Head of caudate nucleus (tissue), 42 donors: ENCODE measurements at places on chromosomes 1 and 21.

- peak; percentile 22 for DNase-seq
Observed at GRCh38 chr1:214280386-214281020, 456 bp upstream of the SMYD2 start.

DNA sequence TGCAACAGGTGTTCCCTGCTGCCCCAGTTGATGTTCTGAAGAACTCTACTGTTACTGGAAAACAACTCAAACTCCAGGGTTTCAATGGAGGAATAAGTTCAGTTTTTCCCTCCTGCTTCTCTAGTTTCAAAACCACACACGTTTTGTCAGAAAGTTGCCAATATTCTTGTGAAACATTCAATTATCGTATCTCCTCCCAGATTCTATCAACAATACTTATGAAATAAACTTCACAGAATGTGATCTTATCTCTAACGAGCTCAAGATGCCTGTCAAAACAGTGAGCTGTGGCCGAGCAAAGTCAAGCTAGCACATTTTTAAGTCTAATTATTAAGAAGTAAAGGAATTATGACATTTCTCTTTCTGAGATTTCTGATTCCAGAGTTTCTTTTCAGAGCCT, 4.7 kb downstream of the OR2B11 start:
- DNase-seq = no peak

GRCh38 chr1:78101514-78101913, 55.7 kb downstream of the GIPC2 start:
- DNase-seq = no peak

GRCh38 chr1:111723871-111724270, 15.3 kb downstream of the INKA2 start:
- DNase-seq = no peak

- no peak for DNase-seq
Observed at GRCh38 chr1:86430376-86430775, 6.4 kb downstream of the CLCA2 start.

DNA sequence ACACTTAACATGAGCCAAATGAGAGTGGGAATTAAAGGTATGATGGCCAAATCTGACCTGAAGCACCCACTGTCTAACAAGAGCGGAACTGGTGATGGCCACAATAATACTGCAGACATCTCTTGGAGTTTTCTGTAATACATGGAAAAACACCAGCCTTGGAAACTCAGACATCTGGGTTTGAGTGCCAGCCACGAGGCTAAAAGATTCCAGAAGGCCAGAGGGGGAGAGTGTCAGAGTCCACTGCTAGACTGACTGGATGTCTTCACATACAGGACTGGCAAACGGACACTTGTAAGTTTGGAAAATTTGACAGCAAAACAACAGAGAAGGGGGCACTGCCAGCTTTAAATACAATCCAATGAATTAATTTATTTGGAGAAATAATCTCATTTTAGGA, 175.1 kb downstream of the ADSS2 start:
- DNase-seq = no peak

DNA sequence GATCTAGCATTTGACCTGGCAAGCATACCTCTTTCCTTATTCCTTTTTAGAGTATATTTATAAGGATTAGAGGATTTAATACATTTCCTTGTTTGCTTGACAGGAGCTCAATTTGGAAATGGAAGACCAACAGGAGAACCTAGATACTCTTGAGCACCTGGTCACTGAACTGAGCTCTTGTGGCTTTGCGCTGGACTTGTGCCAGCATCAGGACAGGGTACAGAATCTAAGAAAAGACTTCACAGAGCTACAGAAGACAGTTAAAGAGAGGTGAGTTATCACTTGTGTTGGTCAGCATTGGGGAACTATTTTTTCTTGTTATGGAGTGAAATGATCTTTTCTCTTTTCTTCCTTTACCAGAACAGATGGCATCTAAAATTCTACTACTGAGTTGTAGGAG, 123.4 kb upstream of the BMP8A start:
- no peak for DNase-seq

- DNase-seq = no peak
Observed at GRCh38 chr1:179187043-179187442, 42.4 kb downstream of the ABL2 start.

GRCh38 chr1:212477680-212478466, 45.2 kb downstream of the NENF start:
- no peak for DNase-seq

DNA sequence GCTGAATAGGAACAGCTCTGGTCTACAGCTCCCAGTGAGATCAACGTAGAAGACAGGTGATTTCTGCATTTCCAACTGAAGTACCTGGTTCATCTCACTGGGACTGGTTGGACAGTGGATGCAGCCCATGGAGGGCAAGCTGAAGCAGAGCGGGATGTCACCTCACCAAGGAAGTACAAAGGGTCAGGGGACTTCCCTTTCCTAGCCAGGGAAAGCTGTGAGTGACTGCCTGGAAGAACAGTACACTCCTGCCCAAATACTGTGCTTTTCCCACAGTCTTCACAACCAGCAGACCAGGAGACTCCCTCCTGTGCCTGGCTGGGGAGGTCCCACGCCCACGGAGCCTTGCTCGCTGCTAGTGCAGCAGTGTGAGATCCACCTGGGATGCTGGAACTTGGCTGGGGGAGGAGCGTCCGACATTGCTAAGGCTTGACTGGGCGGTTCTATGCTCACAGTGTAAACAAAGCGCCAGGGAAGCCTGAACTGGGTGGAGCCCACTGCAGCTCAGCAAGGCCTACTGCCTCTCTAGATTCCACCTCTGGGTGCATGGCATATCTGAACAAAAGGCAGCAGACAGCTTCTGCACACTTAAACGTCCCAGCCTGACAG, 14.7 kb downstream of the CR1L start:
- no peak for DNase-seq

GRCh38 chr1:108817016-108817415, 39.9 kb downstream of the AKNAD1 start:
- DNase-seq = peak; percentile 19

DNA sequence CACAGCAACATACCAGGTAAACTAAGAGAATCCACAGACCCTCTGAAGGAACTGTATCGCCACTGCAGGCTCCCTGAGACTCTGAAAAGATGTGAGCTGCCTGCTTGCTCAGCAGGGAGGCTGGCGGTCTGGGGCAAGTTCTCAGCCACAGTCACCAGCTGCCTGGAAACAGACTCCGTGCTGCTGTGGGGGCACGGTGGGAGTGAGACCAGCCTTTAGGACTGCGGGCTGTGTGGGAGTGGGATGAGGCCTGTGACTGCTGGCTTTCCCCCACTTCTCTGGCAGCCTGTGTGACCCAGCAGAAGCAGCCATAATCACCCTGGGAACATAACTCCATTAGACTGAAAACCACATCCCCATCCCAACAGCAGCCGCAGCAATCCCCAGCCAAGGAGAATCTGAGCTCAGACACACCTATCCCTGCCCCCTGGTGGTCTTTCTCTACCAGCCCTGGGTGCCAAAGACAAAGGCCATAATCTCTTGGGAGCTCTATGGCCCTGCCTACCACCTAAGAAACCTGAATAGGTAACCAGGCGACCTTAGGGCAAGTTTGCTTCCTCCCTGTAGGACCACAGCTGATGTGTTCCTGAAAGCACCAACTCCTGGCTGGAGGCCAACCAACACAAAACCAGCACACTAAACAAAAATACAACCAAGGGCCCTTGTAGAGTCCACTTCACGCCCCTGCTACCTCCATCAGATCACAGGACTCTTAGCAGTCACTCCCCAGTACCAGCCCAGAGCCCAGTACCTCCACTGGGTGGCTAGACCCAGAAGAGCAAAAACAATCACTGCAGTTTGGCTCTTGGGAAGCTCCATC, 151.5 kb downstream of the SMYD3 start:
- no peak for DNase-seq

GRCh38 chr1:143661418-143662101, 310.2 kb downstream of the FAM72C start:
- DNase-seq = no peak

GRCh38 chr1:154689083-154689482, 81.1 kb upstream of the ADAR start:
- DNase-seq = no peak

DNA sequence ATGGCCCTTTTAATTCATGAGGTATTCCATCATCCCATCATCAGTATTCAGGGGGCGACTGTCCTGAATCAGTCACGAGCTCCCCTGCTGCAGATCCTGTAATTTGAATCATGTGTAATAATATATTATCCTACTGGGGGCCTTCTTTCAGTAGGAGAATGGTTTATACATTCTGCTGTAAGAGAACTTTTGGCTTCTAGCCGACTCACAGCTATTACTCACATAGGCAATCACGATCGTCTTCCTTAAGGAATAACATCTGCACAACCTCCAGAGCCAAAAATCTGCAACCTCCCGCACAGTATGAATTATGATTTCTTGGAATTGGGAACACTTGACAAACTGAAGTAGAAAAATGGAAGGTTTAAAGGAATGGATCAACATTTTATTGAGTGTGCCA, 343.0 kb downstream of the USP25 start:
- peak; percentile 28 for DNase-seq

GRCh38 chr1:47708019-47708535, 270.2 kb downstream of the FOXD2 start:
- DNase-seq = no peak

- DNase-seq = no peak
Observed at GRCh38 chr1:201252944-201253371, 30.3 kb upstream of the PKP1 start.

- no peak for DNase-seq
Observed at GRCh38 chr1:43214501-43215444, 42.6 kb downstream of the CFAP57 start.

DNA sequence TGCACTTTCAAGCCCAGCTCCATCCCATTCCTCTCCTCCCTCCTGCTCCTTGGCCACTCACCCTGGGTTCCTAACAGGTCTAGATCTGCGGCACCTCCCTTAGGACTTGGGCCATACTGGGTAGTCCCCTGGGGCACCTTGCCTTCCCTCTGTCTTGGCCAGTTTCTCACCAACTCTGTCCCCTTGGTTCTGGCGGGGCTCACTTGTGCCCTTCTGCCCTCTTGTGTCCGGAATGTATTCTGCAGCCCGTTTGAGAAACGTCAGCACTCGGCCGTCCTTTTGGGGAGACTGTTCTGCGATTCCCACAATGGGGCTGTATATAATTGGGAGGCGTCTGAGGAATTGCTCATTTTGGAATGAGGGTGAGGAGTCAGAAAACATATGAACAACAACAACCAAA, 162.4 kb downstream of the ZSCAN20 start:
- peak; percentile 46 for DNase-seq

- DNase-seq = no peak
Observed at GRCh38 chr1:189211742-189212141, 1265.9 kb downstream of the BRINP3 start.

GRCh38 chr1:223109581-223110026, 33.4 kb downstream of the TLR5 start:
- DNase-seq = no peak

DNA sequence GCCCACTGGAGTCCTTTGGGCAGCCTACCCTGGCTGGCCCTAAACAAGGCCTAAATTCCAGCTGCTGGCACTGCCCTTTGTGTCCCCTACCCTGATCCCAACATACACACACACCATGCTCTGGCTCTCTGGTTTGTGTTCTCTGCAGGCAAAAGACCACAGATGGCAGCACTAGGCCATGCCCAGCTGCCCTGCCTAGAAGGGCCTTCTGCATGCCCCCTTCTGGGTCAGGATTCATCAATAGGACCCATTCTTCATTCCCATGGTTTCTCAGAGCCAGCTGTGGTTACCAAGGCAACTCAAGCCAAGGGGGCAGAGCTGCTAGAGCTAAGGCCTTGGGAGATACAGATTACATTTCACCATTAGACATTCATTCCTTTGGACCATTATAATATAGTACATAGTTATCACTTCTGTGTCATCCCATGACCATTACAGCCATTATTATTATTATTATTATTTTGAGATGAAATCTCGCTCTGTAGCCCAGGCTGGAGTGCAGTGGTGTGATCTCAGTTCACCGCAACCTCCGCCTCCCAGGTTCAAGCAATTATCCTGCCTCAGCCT, 17.5 kb downstream of the ASAP3 start:
- DNase-seq = peak; percentile 80

DNA sequence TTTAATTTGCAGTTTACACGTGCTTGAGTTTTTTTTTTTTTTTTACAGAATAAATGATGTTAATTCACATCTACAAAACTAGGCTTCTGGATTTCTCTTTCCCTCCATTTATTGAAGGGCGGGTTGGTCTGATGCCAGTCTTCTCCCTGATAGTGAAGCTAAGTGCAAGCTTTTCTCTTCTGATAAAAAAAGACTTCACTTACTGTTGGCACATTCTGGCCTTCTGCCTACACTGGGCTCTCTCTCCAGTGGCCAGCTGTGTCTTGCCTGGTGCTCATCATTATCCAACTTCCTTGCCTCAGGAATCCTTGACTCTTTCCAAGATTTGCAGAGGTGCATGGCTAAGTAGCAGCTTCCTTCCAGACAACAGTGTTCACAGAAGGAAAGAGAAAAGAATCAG, 7.6 kb upstream of the RAP1A start:
- no peak for DNase-seq

- no peak for DNase-seq
Observed at GRCh38 chr1:117161887-117162286, 40.3 kb upstream of the TRIM45 start.

DNA sequence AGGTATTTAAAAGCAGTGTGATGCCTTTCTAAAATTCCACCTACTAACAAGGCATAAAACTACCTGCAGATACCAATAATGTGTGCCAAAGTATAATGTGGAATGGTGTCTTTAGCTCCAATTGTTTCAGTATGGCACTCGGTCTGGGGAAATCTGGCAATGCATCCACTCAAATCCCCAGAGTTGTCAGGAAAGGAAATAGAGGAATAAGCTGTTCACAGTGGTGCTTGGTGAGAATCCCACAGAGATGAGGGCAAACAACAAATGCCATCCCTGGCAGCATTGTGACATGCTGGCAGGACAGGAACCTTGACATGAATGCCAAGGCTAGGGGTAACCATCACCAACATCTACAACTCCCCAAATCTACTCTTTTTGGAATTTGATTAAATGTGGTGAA, 240.7 kb downstream of the BARHL2 start:
- DNase-seq = no peak

GRCh38 chr1:2271211-2271721, 43.1 kb downstream of the SKI start:
- DNase-seq = no peak

GRCh38 chr1:170640581-170640980, 23.4 kb upstream of the PRRX1 start:
- DNase-seq = no peak

- DNase-seq = peak; percentile 20
Observed at GRCh38 chr1:2025491-2025981, 6.4 kb downstream of the GABRD start.

- DNase-seq = no peak
Observed at GRCh38 chr1:221093903-221094791, 214.9 kb downstream of the HLX start.

GRCh38 chr1:155324717-155325602, 4.3 kb downstream of the RUSC1 start:
- DNase-seq = no peak

GRCh38 chr1:9309991-9310390, 17.3 kb downstream of the SPSB1 start:
- no peak for DNase-seq

DNA sequence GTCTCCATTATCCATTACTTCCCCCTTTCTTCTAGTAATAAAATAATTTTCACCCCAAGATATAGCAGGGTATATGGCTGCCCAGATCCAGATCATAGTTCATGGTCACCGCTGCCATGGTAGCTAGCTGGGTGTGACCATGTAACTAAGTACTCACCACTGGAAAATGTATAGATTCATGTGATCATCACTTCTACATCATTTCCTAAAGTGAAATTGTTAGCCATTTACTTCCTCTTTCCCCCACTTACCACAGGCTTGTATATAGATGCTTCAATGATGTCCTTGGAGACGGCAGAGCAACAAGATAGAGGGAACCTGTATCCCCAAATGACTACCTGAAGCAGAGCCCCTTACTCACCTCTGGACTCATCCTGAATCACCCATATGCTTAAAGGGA, 22.7 kb upstream of the EYA3 start:
- no peak for DNase-seq

GRCh38 chr21:28212061-28212460, 780.6 kb downstream of the LTN1 start:
- no peak for DNase-seq
